ENCODE measurements at places on chromosomes 5 and 9. TPM values are rescaled to one million over a fixed set of nuclear protein-coding genes. Genes with fewer than 3 reads are reported as not detected.

DNA sequence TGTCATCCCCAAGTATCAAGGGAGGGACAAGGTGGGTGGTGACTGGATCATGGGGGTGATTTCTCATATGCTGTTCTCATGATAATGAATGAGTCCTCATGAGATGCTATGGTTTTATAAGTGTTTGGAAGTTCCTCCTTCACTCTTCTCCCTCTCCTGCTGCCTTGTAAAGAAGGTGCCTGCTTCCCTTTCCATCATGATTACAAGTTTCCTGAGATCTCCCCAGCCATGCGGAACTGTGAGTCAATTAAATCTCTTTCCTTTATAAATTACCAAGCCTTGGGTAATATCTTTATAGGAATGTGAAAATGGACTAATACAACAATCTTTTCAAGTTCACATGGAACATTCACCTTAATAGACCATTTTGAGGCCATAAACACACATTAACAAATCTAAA is 21.5 kb upstream of the DOCK2 start:
- no peak for DNase-seq

- no peak for DNase-seq
Observed at GRCh38 chr9:129898185-129898584, 62.9 kb downstream of the USP20 start.

DNA sequence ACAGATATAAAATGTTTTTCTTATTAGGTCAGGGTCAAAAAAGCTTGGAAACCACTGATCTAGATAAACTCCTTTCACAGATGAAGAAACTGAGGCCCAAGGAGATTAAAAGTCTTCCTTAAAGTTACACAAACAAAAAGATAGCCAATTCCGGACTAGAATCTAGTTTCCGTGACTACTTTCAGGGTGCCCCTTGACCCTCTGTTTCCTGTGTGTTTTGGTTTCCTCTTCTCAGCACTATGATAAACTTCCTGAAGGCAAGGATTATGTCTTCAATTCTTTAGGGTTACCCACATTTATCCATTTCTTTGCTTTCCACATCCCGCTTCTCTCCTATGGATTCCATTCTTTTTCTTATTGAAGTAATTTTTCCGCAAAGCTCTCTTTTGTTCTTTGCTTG is 83.1 kb downstream of the ADAMTS12 start:
- DNase-seq = no peak

GRCh38 chr5:14958188-14958587 is 86.6 kb upstream of the ANKH start:
- DNase-seq = no peak

- DNase-seq = no peak
Observed at GRCh38 chr5:4514067-4514648, 626.0 kb upstream of the ADAMTS16 start.

DNA sequence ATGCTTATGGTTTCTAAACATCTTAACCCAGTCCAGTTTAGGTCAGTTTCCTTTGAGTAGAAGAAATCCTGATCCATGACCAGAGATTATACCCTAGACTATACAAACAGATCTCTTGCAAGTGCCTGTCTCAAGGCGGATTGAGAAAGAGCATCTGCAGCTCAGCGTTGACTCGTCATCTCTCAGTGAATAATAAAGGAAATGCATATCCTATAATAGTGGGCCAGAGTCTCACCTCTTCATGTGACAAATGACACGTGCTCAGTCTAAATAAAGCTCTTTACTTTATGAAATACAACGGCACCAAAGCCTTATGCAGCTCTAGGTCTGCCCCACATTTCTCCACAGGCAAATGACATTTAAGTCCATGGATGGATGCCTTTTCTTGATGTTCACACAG is 179.4 kb upstream of the NR3C1 start:
- DNase-seq = no peak

- peak; percentile 47 for DNase-seq
Observed at GRCh38 chr9:89477811-89478630, 19.9 kb downstream of the SEMA4D start.

GRCh38 chr5:93226202-93226735 is 354.8 kb downstream of the NR2F1-AS1 start:
- no peak for DNase-seq

- DNase-seq = no peak
Observed at GRCh38 chr9:101737705-101738565, 512 bp downstream of the GRIN3A start.

DNA sequence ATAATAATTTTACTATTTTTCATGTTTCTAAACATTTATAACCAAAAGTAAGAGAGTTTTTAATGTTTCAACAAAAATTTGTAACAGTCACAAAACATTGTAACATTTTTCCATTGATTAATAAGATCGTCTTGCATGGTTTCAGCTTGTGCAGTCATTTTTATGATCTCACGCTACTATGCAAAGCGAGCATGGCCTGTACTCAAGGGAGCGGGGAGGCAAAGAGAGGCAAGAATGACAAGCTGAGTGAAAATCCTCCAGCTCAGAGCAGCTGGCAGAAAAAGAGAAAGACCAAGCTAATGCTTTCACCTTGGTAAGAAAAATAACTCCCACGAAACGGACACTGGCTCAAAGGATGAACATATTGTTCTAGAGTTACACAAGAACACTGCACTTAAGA is 90.0 kb upstream of the SV2C start:
- DNase-seq = no peak

DNA sequence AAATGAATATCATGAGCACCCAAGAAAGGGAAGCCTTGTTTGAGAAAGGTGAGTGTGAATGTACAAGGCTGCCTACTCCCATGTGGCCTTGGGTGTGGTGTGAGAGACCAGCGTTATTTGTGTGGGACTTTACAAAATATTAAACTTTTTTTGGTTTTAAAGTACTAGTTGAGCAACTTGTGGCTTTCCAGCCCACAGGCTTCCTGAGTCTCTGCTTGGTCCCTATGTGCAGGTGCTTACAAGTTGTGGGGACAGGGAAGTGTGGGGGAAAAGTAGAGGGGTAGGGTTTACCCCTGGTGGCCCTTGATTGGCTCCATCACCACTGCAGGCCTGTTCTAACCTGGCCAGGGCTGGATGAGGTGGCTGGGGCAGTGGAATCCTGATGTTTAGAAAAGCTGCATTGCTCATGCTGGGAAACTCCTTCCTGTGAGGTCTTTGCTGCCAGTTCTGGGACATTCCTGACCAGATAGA is 19.7 kb downstream of the PTTG1 start:
- no peak for DNase-seq

GRCh38 chr9:129696944-129697655 is 31.7 kb downstream of the PRRX2 start:
- no peak for DNase-seq

DNA sequence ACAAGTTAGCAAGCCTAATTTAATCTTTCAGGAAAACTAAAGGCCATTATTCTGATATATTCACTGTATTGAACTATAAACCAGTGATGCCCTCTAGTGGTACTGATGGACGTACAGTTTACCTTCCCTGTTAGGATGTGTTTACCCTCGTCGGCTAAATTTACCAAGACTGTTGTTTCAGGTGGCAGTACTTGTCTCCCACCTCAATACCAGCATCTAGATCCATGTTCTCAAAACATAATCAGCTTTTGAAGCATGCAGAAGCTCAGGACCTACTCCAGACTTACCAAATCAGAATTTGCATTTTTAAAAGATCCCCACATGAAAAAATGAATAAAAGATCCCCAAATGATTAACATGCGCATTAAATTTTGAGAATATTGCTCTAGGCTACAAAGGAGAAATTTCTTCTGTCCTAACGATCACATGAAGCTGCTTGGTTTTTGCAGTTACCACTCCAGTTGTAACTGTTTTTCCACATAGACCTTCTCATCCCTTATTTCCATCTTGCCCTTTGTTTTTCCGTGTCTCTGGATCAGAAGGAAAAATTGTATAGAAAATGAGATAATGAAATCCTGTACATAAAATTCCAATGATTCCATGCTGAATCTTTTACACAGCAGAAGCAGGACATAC is 3.2 kb upstream of the BAAT start:
- no peak for DNase-seq

DNA sequence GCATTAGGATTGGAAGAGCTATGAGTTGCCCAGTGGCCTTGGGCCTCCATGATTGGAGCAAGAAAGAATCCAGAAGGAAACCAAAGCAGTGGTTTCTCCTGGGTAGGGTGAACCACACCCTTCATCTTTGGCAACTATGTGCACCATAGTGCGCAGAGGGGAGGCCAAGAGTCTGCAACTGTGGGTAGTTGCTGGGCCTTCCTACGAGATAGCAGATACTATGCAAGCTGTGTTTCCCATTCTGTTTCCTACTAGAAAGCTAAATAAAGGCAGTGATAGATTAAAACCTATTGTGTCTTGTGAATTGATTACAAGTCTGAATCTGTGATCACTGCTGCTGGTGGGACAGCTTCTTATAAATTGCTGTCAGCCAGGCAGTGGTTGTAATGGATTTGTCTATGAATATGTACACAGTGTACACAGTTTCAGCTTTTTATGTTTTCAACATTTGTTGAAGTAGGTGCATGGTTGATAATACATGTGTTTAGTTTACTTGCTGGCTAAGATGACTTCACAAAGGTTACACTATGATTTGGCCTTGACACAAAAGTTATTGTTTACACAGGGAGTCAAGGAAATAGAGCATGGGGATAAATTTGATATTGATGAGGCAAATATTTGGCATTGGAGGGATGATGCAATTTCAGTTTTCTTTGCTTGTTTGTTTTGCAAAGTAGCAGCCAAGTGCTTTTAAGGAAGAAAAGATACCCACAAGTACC is 23.7 kb upstream of the PDE8B start:
- DNase-seq = no peak

DNA sequence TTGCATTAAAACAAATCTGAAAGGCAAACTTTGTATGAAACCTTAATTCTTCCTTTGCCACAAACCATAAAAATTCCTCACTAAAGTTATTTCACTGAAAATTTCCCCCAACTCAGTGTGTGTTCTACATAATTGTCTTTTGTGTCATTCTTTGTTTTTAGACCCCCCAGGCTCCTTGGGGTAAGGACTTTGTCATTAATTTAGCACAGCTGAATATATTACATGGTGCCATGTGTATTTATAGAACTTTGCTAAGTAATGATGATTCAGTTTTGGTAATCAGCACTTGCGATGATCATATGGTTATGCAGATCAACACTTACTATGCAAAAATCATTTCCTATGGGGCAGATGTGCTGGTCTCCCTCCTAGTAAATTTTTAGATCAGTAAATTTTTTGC is 712.1 kb upstream of the MEF2C start:
- no peak for DNase-seq

DNA sequence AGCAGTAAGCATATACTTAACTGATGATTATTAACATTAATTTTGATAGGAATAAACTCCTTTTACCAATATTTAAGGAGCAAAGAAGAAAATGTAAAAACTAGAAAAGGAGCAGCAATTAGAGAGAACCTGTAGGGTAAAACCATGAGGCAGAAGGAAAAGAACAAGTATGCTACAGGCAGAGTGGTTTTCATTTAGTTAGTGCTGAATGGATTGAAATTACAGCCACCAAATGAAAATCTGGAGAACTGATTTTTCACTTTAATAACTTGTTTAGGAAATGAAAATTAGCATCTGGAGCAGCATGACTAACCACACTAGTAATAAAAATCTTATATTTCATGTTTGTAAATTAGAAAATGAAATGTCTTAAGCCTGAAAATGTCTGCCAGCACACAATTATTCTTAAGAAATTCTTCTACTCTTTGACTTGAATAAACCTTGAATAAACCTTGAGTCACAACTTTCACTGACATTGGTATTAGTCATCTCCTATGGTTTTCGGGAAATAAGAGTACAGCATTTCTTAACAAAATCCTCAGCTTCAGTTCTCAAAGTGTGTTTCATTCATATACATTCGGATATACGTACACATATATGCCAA is 1504.9 kb upstream of the C9orf72 start:
- DNase-seq = no peak

GRCh38 chr9:36831381-36832161 is 202.5 kb downstream of the PAX5 start:
- peak; percentile 19 for DNase-seq

- peak; percentile 29 for DNase-seq
Observed at GRCh38 chr9:135584371-135584770, 22.8 kb downstream of the PAEP start.

DNA sequence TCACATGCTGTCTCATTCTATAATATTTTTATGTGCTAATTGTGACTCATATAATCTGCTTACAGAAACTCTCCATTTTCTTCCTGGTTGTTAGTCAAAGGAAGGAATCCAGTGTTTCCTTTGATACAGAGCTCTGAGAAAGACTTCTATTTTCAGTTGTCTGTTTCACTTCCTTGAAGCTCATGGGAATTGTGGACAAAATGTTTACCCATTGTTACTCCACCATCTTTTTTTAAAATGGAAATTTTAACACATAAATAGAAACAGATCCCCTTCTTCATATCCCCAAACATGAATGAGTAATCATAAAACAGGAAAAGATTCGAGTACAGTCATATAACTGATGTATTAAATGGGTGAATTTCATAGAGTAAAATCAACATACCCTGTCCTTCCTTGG is 42.0 kb upstream of the KCNN2 start:
- DNase-seq = no peak

DNA sequence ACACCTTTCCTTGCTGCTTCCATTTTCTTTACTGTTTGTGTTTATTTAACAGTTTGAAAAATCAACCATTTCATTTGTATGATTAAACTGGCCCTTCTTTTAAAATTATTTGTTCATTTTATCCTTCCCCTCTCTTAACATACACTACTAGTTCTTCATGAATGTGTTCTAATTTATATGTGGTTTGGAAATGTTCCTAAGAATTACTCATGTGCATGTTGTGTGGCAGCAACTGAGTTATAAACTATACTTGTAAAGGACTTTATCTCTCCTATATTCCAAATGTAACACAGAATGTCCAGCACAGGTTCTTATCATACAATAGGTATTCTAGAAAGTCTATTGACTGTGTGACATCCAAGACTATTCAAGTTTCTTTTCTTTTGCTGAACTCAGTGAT is 358.2 kb upstream of the MEF2C start:
- no peak for DNase-seq

DNA sequence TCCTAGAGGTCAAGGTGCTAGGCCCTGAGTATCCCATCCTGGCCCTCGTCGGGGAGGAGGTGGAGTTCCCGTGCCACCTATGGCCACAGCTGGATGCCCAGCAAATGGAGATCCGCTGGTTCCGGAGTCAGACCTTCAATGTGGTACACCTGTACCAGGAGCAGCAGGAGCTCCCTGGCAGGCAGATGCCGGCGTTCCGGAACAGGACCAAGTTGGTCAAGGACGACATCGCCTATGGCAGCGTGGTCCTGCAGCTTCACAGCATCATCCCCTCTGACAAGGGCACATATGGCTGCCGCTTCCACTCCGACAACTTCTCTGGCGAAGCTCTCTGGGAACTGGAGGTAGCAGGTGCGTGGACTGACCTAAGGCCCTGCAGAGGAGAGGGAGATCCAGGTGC is 7.9 kb downstream of the BTNL9 start:
- no peak for DNase-seq

GRCh38 chr9:86521977-86522376 is 167.8 kb upstream of the TUT7 start:
- no peak for DNase-seq

Gene APBA1
- total RNA-seq = 5.8 TPM

Gene SCAI
- total RNA-seq = 13.8 TPM

Gene NUTM2F
- total RNA-seq = not detected

Gene C9orf50
- not detected for total RNA-seq

Gene SPATA31C1
- not detected for total RNA-seq

Gene DMAC1
- total RNA-seq = 16.5 TPM

Gene PPP3R2
- total RNA-seq = not detected

Gene MYORG
- 7.4 TPM for total RNA-seq

Gene PJA2
- 40.6 TPM for total RNA-seq

Gene DBH
- not detected for total RNA-seq

Gene ZNF883
- 1.6 TPM for total RNA-seq

Gene OR1K1
- total RNA-seq = not detected

Gene CDKN2AIPNL
- 13.1 TPM for total RNA-seq

Gene GLRA1
- total RNA-seq = not detected

Gene CENPP
- 51.2 TPM for total RNA-seq

Gene GMCL2
- not detected for total RNA-seq

Gene CCDC183
- total RNA-seq = 68.5 TPM

Gene LCN15
- total RNA-seq = not detected
